Right renal cortex interstitium (tissue), 3 donors: ENCODE measurements at places on chromosomes 16 and 17.

GRCh38 chr17:74373838-74374606 is 6.7 kb downstream of the GPR142 start:
- DNase-seq = no peak

GRCh38 chr16:50279504-50279865 is 13.1 kb downstream of the ADCY7 start:
- no peak for DNase-seq

- no peak for DNase-seq
Observed at GRCh38 chr17:49508061-49508865, 13.2 kb downstream of the NGFR start.

DNA sequence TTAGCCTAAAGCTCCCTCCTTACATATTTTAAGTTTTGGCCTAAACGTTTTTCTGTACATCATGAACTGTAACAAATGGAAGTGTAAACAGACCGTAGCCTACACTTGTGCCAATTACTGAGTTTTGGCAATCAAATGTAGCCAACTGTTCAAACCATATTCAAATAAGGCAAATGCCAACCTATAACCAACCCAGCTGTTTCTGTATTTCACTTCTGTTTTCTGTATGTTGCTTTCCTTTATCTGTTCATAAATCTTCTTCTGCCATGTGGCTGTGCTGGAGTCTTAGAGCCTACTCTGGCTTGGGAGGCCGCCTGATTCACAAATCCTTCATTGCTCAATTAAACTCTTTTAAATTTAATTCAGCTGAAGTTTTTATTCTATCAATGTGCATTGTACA is 6.9 kb upstream of the C16orf78 start:
- no peak for DNase-seq

DNA sequence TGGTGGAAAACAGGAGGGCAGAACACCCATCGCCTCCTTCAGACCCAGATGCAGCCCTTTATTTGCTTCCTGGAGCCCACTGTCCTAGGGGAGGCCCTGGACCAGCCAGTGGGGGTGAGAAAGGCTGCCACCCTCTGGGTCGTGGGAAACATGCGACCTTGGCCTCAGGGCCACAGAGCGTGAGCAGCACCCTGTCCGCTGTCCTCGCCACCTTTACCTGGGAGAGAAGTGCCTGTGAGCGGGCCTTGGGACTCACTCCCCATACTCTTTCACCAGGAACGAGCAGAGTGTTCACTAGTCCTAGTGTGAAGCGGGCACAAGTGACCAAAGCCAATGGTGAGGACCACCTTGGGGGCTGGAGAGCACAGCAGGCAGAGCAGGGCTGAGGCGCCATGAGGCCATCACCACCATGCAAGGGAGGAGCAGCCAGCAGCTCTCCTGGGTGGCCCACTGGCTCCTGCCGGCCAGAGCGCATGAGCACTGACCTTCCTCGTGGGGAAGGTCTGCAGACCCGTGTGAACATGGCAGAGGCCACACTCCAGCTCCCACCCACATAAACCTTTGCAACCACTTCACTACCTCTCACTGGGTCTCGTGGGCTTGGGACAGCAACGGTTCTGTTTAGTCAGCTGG is 8.5 kb downstream of the SMCR8 start:
- no peak for DNase-seq

- DNase-seq = peak; percentile 72
Observed at GRCh38 chr16:22898874-22899348, 84.9 kb downstream of the HS3ST2 start.

DNA sequence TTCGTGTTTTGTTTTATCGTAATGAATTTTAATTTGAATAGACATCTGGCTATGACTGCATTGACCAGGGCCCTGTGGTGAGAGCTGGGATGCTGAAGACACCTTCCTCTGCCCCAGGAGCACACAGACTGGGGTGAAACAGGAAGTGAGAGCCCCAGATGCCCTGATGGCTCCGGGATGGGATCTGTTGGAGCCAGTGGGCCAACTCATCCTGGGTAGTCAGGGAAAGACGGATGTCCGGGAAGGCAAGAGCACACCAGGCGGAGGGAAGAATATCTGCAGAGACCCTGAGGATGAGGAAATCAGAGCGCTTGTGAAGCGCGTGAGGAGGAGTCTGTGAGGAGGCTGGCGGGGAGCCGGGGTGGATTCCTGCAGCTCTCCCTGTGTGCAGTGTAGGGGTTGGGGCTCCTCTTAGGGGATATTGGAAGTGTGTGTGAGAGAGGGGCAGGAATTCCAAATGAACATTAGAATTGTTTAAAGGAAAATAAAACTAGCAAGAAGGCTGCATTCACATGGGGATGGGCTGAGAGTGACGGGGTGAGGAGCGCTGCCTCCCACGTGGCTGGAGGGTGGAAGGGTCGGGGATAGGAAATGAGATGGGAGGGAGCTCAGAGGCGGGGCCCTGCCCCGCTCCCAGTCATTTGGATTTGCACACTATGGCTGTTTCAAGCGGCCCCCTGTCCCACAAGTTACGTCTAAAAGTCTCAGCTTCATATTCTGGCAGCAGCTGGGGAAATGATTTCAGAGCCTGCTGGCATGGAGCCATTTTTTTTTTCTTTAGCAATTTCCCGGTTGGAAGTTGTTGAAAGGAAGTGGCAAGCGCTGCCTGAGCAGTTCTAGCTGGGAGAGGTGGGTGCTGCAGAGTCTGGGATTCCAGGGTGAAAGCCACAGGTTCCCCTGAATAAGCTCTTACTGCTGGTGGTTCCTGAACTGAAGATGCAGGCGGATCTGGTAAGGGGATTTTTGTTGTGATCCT is 71.2 kb upstream of the LGALS9 start:
- DNase-seq = peak; percentile 85

GRCh38 chr16:87570938-87571867 is 31.1 kb upstream of the JPH3 start:
- no peak for DNase-seq

GRCh38 chr16:22357635-22357971 is 16.8 kb downstream of the CDR2 start:
- no peak for DNase-seq

GRCh38 chr17:64579917-64580316 is 73.1 kb downstream of the CEP95 start:
- no peak for DNase-seq

DNA sequence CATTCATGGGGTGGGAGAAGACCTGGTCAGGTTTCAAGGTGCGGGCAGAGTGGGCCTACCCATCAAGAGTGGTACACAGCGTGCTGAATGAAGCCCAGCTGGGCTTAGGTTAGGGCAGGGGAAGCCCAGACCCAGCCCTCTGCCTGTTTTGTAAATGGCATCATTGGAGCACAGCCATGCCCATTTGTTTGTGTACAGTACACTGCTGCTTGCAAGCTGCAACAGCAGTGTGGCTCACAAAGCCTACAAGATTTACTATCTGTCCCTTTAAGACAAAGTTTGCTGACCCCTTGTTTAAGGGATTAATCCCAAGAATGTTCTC is 230.1 kb upstream of the TNRC6C start:
- DNase-seq = no peak

- DNase-seq = no peak
Observed at GRCh38 chr16:12016291-12016947, 39.9 kb downstream of the SNX29 start.

- no peak for DNase-seq
Observed at GRCh38 chr17:77839698-77840512, 118.6 kb upstream of the TNRC6C start.

DNA sequence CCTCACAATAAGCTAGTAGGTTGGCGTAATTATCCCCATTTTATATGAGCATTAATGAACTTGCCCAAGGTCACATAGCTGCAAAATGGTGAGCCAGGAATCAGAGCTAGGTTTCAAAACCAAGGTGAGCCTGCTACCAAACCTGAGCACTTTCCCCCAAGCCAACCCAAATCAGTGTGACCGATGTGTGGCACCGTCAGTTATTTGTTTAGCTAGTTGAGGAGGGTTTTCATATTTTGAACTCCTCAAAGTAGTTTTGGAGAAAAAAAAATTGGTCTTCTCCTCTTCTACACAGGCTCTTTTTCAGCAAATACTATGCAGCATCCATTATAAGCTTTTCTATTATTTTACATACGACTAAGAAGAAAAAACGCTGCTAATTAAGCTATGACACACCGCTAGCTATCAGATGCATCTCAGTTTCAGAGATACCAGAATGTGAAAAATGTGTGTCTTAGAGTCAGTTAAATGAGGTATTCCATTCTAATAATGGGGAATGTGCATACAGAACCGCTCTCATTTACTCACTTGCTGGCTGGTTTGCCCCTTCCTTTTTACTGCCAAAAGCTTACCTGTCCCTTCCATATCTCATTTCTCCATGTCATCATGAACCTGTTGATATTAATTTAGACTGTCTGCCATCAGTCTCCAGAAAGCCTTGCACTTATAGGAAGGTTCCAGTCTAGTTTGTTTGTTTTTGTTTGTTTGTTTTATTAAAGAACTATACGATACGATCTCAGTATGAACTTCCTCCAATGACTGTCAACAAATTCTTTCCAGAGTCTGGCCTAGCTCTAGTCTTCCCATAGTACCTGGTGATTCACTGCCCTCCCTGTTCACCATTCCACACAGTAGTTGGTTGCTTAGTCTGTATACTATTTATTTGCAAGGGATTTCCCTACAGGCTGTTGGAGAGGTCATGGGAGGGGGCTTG is 2.2 kb upstream of the TBX4 start:
- DNase-seq = no peak

DNA sequence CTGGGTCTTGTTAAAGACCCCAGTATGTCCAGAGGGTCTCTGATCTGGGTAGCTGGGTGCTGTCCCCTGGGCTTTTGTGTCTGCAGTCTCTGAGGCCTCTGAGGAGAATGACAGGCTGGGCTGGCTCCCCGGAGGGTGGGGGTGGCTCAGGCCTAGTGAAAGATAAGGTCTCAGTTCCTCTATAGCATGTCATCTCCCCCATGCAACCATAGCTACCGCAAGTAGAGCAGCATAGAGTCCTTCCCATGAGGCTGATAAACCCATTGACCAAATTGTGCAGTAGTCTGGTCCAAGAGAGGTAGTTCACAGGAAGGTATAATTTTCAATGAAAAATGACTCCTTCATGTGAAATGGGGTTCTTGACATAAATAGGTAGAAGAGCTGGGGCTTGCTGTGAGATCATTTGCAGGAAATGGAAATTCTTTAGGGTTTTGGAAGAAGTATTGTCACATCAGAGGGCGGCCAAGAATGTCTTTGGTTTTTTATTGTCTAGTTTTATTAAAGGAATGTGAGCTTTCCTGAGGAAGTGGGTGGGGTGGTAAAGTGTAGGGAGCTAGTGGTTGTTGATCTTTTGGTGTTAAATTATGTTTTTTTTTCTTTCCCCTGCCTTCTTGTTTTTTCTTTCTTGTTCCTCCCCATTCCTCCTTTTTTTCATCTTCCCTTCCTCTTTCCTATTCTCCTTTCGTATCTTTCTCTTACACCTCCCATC is 21.0 kb downstream of the SLC7A6OS start:
- no peak for DNase-seq
